ENCODE measurements at places on chromosomes 4 and X. TPM values are rescaled to one million over a fixed set of nuclear protein-coding genes. Genes with fewer than 3 reads are reported as not detected.

DNA sequence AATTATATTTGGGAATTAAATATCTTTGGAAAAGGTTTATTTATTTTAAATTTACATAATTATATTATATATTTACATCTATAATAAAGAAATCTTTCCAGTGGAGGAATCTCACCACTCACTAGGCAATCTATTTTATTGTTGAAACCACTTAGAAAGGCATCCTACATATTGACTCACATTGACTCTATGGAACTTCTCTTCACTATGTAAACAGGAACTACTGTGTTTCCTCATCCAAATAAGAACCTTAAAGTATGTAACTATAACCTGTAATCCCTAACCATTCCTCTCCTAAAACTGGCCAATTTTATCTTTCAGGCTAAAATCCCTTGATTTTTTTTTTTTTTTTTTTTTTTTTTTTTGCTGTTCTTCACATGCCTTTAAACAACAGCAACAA is 268.7 kb downstream of the MAPK10 start:
- DNase-seq, result no peak

DNA sequence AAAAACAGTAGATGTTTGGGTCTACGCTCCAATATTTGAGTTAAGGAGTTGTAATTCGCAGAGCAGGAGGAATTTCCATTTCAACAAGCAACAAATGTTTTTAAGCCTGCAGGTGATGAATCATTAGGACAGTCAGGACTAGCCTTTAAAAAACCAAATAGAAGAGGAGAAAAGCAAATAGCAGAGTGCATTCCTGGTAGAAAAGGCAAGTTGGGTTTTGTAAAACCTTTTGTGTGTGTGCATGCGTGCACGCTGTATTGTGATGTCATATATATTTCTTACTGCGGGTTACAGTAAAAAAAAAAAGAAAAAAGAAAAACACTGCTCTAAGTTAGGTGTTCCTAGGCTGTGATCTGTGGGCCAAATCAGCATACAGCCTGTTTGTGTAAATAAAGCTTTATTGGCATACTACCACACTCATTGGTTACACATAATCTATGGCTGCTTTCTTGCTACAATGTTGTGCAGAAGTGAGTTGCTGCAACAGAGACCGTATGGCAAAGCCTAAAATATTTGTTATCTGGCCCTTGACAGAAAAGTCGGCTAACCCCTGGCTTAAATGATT is 135.6 kb downstream of the MID1 start:
- DNase-seq, result no peak

- DNase-seq, result no peak
Observed at GRCh38 chrX:140715787-140716186, 6.2 kb downstream of the LINC00632 start.

DNA sequence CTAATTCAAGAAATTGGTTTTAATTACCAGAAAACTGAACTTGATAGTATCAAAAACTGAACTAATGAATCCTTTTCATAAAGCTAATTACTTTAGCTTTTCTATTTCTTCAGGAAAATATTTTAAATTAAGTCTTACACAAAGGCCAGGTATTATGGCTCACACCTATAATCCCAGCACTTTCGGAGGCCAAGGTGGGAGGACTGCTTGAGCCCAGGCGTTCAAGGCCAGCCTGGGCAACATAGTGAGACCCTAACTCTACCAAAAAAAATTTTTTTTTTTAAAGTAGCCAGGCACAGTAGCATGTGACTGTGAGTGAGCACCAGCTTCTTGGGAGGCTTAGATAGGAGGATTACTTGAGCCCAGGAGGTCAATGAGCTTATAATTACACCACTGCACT is 19.1 kb downstream of the CNOT6L start:
- no peak for DNase-seq

- no peak for DNase-seq
Observed at GRCh38 chrX:115592997-115593734, 32.2 kb downstream of the PLS3 start.

DNA sequence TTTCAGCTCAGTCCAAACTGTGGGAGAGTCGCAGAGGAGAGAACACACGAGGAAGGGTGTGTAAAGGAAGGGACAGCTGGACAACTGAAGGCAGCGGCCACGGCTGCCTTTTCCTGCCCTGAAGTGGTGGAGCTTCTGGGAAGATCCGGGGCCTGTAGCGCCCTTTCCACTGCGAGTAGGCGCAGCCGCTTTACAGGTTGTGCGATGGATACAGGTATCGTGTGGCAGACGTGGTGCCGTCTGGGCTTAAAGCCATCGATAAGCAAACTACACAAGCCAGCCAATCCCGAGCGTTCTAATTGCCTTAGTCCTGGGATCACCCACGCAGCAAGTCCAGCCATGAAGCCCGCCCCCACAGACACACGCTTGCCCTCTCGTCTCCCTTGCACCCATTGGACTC is 15.4 kb downstream of the NKX6-1 start:
- DNase-seq, result no peak

Gene ADH1A
- polyA plus RNA-seq, result 0.79 TPM

Gene STK32B
- polyA plus RNA-seq, result 3.2 TPM
